ENCODE measurements at places on chromosomes 6 and 20. TPM values are rescaled to one million over a fixed set of nuclear protein-coding genes. Genes with fewer than 3 reads are reported as not detected.

DNA sequence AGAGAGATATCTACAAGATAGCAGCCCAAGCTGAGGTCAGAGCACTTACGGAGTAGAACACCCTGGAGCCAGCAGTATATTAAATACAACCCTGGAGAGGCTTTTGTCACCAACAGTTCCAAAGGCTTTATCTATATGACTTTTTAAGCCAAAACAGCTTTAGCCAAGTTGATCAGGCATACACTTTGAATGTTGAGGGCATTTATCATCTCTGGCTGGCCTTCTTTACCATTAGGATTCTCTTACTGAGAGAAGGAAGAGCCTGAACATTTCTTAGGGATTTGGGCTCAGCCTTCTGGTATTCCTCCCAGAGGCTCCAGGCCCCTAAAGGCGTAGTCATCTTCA lies 161.3 kb upstream of the RIMS1 start:
- DNase-seq = no peak

PIGU gene
- total RNA-seq = 13.9 TPM

ADAM33 gene
- 2.4 TPM for total RNA-seq

GRCh38 chr20:32183947-32184635 lies 23.5 kb downstream of the PLAGL2 start:
- DNase-seq = no peak

- DNase-seq = no peak
Measured at GRCh38 chr6:151060096-151060765, 179.5 kb upstream of the AKAP12 start.

C20orf144 gene
- 0.41 TPM for total RNA-seq

BPIFB2 gene
- not detected for total RNA-seq
